ENCODE measurements at places on chromosomes 3 and 15. TPM values are rescaled to one million over a fixed set of nuclear protein-coding genes. Genes with fewer than 3 reads are reported as not detected.
A peak's percentile ranks its signal among the peaks of the same experiment; 100 is the strongest.

- no peaks in the 10 kb centered on the region for H3K27me3 ChIP-seq
- no peaks in the 10 kb centered on the region for H3K36me3 ChIP-seq
- no peaks in the 10 kb centered on the region for H3K4me1 ChIP-seq
- DNase-seq = no peak
- H3K4me3 ChIP-seq = no peak overlapping the region
Observed at GRCh38 chr3:129758306-129758705, 135.2 kb downstream of the TMCC1 start.

DNA sequence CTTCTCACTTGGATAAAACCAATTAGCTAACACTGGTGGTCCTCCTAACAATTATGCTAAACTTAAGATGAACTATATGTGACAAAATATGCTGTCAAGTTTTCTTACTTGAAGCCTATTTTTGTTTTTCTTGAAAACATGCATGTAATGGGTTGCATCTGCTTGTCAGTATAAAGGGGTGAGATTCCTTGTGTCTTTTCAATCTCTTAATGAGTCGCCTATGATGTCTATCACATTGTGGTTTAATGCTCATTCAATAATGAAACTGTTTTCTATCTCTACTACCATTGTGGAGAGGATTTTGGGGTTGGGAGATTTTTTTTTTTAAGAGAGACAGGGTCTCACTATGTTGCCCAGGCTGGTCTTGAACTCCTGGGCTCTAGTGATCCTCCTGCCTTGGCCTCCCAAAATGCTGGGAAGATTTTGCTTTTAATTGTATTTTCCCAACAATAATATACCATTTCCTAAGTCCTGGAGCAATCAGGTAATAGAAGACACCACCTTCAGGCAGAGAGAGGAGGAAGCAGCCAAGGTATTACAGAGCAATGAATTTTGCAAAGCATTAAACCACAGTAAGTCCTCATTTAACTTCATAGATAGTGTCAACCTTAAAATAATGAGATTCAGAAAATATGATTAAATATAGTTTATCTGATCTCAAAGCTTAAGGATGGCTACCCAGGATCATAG lies 17.4 kb upstream of the TRMT10C start:
- peaks cover 15% of the 10 kb centered on the region for H3K4me1 ChIP-seq
- no peak overlapping the region for H3K4me3 ChIP-seq
- no peaks in the 10 kb centered on the region for H3K36me3 ChIP-seq
- no peaks in the 10 kb centered on the region for H3K27me3 ChIP-seq
- H3K27ac ChIP-seq = peak overlapping the region; percentile 67

GRCh38 chr15:41517895-41518449 lies 4.3 kb upstream of the LTK start:
- H3K4me3 ChIP-seq = no peak overlapping the region
- H3K27me3 ChIP-seq = no peaks in the 10 kb centered on the region
- peaks cover 6% of the 10 kb centered on the region for H3K36me3 ChIP-seq
- no peak overlapping the region for H3K27ac ChIP-seq

GRCh38 chr3:39401983-39402382 lies 4.5 kb upstream of the RPSA start:
- no peaks in the 10 kb centered on the region for H3K27me3 ChIP-seq
- peaks cover 3% of the 10 kb centered on the region for H3K36me3 ChIP-seq
- H3K4me1 ChIP-seq = no peaks in the 10 kb centered on the region
- no peak for DNase-seq
- no peak overlapping the region for H3K4me3 ChIP-seq
- no peak overlapping the region for H3K27ac ChIP-seq

- no peaks in the 10 kb centered on the region for H3K27me3 ChIP-seq
- peak; percentile 31 for DNase-seq
- no peak overlapping the region for H3K27ac ChIP-seq
- peaks cover 4% of the 10 kb centered on the region for H3K36me3 ChIP-seq
- peaks cover 28% of the 10 kb centered on the region for H3K4me1 ChIP-seq
Observed at GRCh38 chr15:90603893-90604292, 74.2 kb downstream of the CRTC3 start.

DNA sequence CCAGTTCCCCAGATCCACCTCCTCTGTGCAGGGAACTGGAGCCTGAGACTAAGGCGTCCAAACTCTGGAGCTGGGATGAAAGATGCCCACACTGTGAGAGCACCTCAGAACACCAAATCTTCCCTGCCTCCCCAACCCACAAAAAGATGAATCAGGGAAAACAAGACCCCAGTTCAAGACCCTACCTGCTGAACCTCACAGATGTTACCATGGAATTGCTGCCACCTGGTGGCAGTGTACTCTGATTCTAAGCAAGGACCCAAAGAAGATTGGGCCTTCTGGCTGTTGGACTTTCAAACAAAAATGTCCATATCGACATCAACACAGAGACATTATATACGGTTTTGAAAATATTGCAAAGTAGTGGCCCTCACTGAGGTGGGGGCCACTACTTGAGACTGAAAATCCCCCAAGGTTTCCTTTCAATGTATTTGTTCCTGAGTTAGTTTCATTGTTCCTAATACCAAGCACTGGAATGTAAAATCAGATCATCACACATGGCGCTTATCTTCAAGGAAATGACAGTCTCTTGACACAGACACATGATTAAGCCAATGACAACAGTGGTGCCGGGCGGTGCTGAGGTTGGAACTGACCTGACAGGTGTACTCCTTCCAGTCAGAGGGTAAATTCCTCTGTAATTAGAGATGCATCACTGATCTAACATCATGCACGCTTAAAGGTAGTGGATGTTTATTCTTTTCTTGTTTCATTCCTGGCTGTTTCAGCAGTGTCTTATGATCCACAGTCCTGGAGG lies 67.6 kb downstream of the SLC6A11 start:
- H3K27ac ChIP-seq = no peak overlapping the region
- no peaks in the 10 kb centered on the region for H3K4me1 ChIP-seq
- H3K4me3 ChIP-seq = no peak overlapping the region
- DNase-seq = no peak
- H3K27me3 ChIP-seq = no peaks in the 10 kb centered on the region

The ETV5 gene
- total RNA-seq = 0.32 TPM

DNA sequence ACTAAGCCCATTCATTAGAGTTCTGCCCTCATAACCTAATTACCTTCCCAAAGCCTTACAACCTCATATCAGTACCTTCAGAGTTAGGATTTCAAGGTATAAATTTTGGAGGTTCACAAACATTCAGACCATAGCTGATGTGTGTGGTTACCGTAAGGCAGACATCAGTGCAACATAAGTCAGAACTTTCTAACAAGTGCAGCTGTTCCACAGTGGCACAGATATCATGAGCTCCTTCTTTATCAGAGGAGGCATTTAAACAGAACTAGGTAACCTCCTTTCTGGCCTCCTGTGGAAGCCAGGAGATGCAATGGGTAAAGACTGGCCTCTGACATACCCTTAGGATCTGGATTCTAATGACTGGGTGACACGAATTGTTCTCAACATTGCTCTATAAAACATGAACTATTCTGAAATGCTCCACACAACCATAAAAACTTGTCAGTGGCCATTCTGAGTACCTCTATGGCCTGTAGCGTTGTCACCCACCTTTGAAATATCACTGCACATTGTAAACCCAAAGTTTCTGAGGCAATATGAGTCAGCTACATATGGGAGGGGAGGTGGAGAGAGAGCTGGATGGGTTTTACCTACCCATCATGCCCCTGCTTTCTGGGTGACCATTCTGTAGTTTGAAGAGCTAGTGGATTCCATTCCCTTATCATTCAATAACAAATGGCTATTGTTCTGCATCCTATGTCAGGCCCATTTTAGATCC lies 546.0 kb upstream of the TBL1XR1 start:
- no peak overlapping the region for H3K4me3 ChIP-seq
- H3K4me1 ChIP-seq = no peaks in the 10 kb centered on the region
- no peaks in the 10 kb centered on the region for H3K27me3 ChIP-seq
- no peak overlapping the region for H3K27ac ChIP-seq

The ZNF860 gene
- total RNA-seq = 0.99 TPM

The GOLGA8J gene
- not detected for total RNA-seq

DNA sequence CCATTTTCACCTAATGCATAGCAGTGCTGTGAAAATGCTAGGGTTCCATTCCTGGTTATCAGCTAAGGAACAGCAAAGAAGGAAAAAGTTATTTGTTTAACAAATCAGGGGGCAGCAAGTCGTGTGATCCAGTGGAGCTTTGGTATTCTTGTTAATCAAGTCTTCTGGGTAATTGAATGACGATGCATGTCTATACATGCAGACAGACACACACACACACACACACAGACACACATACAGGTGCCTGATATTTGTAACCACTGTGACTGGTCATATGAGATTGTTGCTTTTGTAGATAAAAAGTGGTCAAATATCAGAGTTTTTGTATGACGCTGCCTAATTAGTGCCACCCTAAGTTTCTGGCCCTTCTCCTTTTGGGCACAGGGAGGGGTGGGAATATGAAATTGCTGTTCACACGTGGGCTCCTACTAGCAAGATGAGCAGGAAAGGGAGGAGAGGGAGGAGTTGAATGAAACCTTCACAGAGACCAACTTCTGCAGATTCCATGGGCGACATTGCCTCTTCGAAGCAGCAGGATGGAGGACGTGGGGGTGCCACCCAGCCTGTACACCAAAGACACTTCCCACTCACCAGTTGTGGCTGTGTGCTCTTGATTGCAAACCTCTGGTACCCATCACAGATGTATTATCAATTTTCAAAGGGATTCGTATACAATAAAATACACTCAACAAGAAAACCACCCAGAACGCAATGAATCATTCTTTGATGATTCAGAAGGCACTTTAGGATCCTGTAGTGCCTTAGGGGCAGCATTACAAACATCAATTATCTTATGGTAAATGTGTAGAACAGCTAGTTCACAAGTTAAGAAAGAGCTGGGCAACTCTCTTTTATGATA lies 281.9 kb upstream of the ICE2 start:
- H3K36me3 ChIP-seq = no peaks in the 10 kb centered on the region
- H3K27ac ChIP-seq = no peak overlapping the region
- no peaks in the 10 kb centered on the region for H3K4me1 ChIP-seq
- H3K4me3 ChIP-seq = no peak overlapping the region
- no peaks in the 10 kb centered on the region for H3K27me3 ChIP-seq

GRCh38 chr3:17979911-17980310 lies 237.5 kb upstream of the TBC1D5 start:
- H3K27ac ChIP-seq = no peak overlapping the region
- H3K4me1 ChIP-seq = no peaks in the 10 kb centered on the region
- no peaks in the 10 kb centered on the region for H3K36me3 ChIP-seq
- no peak overlapping the region for H3K4me3 ChIP-seq
- peaks cover 5% of the 10 kb centered on the region for H3K27me3 ChIP-seq

- no peaks in the 10 kb centered on the region for H3K4me1 ChIP-seq
- no peaks in the 10 kb centered on the region for H3K27me3 ChIP-seq
- H3K27ac ChIP-seq = no peak overlapping the region
- H3K36me3 ChIP-seq = no peaks in the 10 kb centered on the region
Observed at GRCh38 chr3:121063628-121064027, 155.6 kb downstream of the STXBP5L start.

The CFAP100 gene
- not detected for total RNA-seq

GRCh38 chr15:52005748-52006701 lies 13.0 kb upstream of the MAPK6 start:
- no peaks in the 10 kb centered on the region for H3K27me3 ChIP-seq
- no peak overlapping the region for H3K27ac ChIP-seq
- H3K36me3 ChIP-seq = no peaks in the 10 kb centered on the region
- DNase-seq = no peak
- no peak overlapping the region for H3K4me3 ChIP-seq
- peaks cover 12% of the 10 kb centered on the region for H3K4me1 ChIP-seq

GRCh38 chr3:195613468-195614069 lies 29.8 kb upstream of the APOD start:
- peaks cover 2% of the 10 kb centered on the region for H3K4me1 ChIP-seq
- no peaks in the 10 kb centered on the region for H3K27me3 ChIP-seq
- no peaks in the 10 kb centered on the region for H3K36me3 ChIP-seq
- no peak overlapping the region for H3K4me3 ChIP-seq
- H3K27ac ChIP-seq = no peak overlapping the region

- no peak overlapping the region for H3K27ac ChIP-seq
- no peak for DNase-seq
- no peaks in the 10 kb centered on the region for H3K27me3 ChIP-seq
- H3K36me3 ChIP-seq = no peaks in the 10 kb centered on the region
Observed at GRCh38 chr3:104742044-104742443, 624.7 kb upstream of the ALCAM start.

The LRRK1 gene
- 1.1 TPM for total RNA-seq

The CORO2B gene
- total RNA-seq = 0.09 TPM

The CASR gene
- total RNA-seq = not detected

The FAM107A gene
- not detected for total RNA-seq

DNA sequence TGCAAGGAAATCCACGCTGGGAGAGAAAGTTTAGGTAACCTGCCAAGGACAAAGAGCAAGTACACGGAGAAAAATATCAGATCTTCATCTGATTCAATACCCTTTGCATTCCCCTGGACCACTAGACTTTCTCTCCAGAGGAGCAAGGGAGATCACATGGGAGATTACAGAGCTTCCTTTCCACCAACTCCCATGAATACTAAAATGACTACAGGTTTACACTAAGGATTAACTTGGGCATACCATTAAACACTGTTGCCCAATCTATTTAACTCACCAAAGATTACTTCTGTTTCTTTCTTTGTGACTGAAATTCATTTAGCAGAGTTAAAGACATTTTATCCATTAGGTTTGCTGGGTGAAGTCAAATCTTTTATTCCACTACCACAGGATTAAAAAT lies 71.2 kb downstream of the RYK start:
- H3K4me1 ChIP-seq = no peaks in the 10 kb centered on the region
- DNase-seq = no peak
- H3K27me3 ChIP-seq = no peaks in the 10 kb centered on the region
- no peak overlapping the region for H3K27ac ChIP-seq
- H3K36me3 ChIP-seq = peaks cover 25% of the 10 kb centered on the region
- no peak overlapping the region for H3K4me3 ChIP-seq
